Neuronal stem cell (in vitro differentiated cells): ENCODE measurements at places on chromosomes 6 and 20.

GRCh38 chr6:136499370-136499769 lies 50.9 kb downstream of the MAP7 start:
- peaks cover 13% of the 10 kb centered on the region for H3K4me1 ChIP-seq
- H3K36me3 ChIP-seq, result no peaks in the 10 kb centered on the region
- DNase-seq, result no peak
- no peaks in the 10 kb centered on the region for H3K27me3 ChIP-seq

DNA sequence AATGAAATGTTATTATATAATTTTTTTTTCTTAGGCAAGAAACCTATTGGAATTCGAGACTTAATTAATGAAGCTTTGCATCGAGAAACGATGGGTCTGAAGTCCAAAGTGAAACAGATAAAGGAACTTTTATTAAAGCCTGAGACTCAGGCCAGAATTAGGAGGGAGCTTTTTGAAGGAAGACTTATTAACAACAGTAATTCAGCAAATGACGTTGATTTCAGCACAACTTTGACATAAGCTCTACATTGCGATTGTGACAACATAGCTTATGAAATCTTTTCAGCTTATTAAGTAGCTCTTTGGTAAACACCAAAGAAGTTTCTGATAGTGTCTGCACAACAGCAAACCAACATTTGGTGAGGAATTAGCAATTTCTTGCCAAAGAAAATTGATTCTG lies 147.1 kb downstream of the AKAP7 start:
- H3K27me3 ChIP-seq, result no peaks in the 10 kb centered on the region
- H3K4me1 ChIP-seq, result peaks cover 24% of the 10 kb centered on the region
- no peak overlapping the region for H3K27ac ChIP-seq
- H3K4me3 ChIP-seq, result no peak overlapping the region

DNA sequence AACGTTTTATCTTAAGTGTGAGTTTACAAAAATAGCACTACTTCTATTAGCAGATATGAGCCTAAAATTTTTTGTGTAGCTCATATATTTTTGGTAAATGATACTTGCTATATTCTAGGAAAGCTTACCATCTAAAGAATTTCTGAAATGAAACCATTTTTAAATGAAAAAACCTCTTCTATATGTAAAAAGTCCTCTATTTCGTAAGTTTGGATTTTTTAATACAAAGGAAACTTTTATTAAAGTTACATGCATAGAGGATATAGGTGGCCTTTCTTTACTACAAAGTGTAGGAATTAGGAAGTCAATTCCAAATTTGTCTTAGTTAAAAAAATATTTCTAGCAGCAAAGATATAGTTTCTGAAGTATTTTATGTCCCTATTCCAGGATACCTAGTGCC lies 18.8 kb downstream of the EFHC1 start:
- H3K27ac ChIP-seq, result no peak overlapping the region
- no peak overlapping the region for H3K4me3 ChIP-seq
- no peak for DNase-seq
- H3K36me3 ChIP-seq, result no peaks in the 10 kb centered on the region

DNA sequence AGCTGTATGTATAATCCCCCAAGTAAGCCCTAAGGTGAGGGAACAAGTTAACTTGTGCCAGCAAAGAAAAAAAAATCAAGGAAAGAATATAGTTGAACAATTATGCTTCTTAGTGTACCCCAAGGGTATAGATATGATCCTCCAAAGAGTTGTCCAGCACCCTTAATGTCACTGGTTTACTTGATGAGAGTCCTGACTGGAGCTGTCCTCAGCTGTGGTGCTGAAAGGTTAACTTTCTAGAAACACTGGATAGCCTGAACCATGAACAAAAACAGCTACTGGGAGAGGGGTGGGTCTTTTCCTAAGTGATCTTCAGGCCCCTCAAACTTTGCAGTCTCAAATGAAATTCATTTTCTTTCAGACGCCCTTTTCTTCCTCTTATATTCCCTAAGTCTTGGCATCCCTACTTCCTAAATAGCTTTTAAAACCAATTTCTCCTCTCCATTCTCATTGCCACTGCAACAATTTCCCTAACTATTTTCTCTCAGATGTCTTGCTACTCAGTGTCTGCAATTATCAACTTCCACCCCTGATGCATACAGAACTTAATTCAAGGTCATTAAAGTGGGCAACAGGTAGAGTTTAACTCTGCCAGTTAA lies 83.5 kb upstream of the PROKR2 start:
- no peaks in the 10 kb centered on the region for H3K4me1 ChIP-seq
- no peak overlapping the region for H3K27ac ChIP-seq
- H3K36me3 ChIP-seq, result no peaks in the 10 kb centered on the region
- no peak overlapping the region for H3K4me3 ChIP-seq

DNA sequence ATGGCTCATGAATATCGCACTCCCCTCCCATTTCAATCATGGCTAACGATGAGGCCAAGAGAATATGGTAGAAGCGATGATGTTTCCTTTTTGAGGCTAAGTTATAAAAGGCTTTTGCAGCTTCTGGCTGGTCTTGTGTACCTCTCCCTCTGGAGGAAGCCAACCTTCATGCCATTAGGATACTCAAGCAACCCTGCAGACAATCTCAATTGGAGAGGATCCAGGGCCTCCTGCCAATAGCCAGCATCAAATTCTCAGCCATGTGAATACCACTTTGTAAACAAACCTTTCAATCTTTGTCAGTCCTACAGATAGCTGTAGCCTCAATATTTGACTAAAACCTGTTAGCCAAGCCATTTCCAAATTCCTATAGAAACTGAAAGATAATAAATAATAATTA lies 738.4 kb downstream of the KIF16B start:
- H3K27ac ChIP-seq, result no peak overlapping the region
- H3K4me3 ChIP-seq, result no peak overlapping the region
- no peaks in the 10 kb centered on the region for H3K36me3 ChIP-seq
- no peaks in the 10 kb centered on the region for H3K4me1 ChIP-seq

GRCh38 chr6:18477301-18477941 lies 90.3 kb downstream of the RNF144B start:
- H3K4me3 ChIP-seq, result no peak overlapping the region
- no peak for DNase-seq
- no peaks in the 10 kb centered on the region for H3K27me3 ChIP-seq
- no peaks in the 10 kb centered on the region for H3K4me1 ChIP-seq
- H3K27ac ChIP-seq, result no peak overlapping the region

DNA sequence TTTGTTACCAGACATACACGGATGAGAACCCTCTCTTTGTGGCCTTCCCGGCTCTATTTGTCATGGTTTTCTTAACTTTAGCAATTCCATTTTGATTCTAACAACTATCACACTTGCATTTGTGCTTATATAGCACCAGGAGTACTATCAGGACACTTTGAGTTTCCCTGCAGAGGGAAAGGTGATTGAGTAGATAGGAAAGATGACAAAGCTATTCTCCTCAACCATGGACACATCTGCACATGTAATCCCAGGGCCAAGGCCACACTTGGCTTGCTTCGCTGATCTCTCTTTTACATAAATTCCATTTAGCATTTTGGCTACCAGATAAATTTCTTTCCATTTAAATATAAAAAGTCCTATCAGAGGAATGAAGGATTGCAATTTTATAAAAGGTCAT lies 23.3 kb upstream of the CFAP206 start:
- no peaks in the 10 kb centered on the region for H3K27me3 ChIP-seq
- no peaks in the 10 kb centered on the region for H3K36me3 ChIP-seq
- no peaks in the 10 kb centered on the region for H3K4me1 ChIP-seq
- H3K27ac ChIP-seq, result no peak overlapping the region

DNA sequence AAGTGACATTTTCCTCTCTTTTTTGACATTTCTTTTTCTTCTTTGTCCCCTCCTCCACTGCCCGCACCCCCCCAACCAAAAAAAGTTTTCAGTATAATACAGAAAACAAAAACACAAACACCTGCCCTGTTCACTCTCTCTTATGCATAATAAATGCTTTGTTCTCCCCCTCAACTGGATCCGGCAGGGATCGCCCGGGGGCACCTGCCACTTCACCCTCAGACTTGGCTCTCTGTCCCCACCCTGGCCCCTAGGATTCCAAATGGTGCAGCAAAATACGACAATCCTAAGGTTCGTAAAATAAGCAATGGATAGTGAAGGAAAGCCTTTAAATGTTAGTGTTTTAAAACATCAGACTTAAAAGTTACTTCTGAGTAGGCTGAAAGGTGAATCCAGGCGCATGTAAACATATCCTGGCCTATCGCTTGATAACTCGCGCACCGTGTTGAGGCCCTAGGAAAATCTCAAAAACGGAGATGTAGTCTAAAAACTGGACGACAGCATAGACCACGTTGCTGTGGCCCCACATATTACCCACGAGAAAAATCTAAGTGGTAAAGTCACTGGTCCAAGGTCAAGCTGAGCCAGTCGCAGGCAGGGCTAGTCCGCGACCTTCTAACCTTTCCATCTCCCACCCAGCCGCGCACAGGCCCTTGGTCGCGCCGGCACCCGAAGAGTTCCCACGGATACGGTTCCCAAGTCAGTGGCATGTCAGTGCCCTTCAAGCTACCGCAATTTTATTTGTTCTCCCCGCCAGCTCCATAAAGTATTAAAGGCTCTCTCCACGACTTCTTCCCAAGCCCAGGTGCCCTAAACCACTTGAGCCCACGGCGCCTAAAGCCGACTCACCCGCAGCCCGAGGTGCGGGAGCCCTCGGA lies 130.8 kb downstream of the OGFRL1 start:
- peak overlapping the region; percentile 94 for H3K4me3 ChIP-seq
- H3K4me1 ChIP-seq, result peaks cover 2% of the 10 kb centered on the region
- H3K27me3 ChIP-seq, result no peaks in the 10 kb centered on the region
- peaks cover 5% of the 10 kb centered on the region for H3K36me3 ChIP-seq

- H3K27me3 ChIP-seq, result no peaks in the 10 kb centered on the region
- H3K4me1 ChIP-seq, result peaks cover 18% of the 10 kb centered on the region
- H3K36me3 ChIP-seq, result peaks cover 40% of the 10 kb centered on the region
- DNase-seq, result no peak
- H3K4me3 ChIP-seq, result no peak overlapping the region
Measured at GRCh38 chr6:169668203-169668847, 33.5 kb downstream of the WDR27 start.

- peaks cover 3% of the 10 kb centered on the region for H3K27me3 ChIP-seq
- no peak overlapping the region for H3K27ac ChIP-seq
- no peaks in the 10 kb centered on the region for H3K36me3 ChIP-seq
- DNase-seq, result no peak
- peaks cover 12% of the 10 kb centered on the region for H3K4me1 ChIP-seq
Measured at GRCh38 chr20:57326667-57327455, 2.7 kb upstream of the SPO11 start.

GRCh38 chr6:3281631-3282475 lies 23.1 kb downstream of the PSMG4 start:
- H3K27ac ChIP-seq, result peak overlapping the region; percentile 41
- H3K4me3 ChIP-seq, result no peak overlapping the region
- DNase-seq, result no peak
- peaks cover 24% of the 10 kb centered on the region for H3K4me1 ChIP-seq

GRCh38 chr20:55596431-55596830 lies 408.9 kb downstream of the CBLN4 start:
- H3K27me3 ChIP-seq, result no peaks in the 10 kb centered on the region
- no peak overlapping the region for H3K4me3 ChIP-seq
- DNase-seq, result no peak
- H3K27ac ChIP-seq, result no peak overlapping the region
